Activated T-helper 1 cell treated with anti-CD3 and anti-CD28 coated beads, Interleukin-12 subunit alpha, Interleukin-12 subunit beta, Interleukin-2, Interleukin-4 antibody, amounts not matched to agents 30 ng/mL and 10 ng/mL and 1 ng/mL, durations not matched to agents 14 hours and 24 hours and 36 hours (primary cell): ENCODE measurements at places on chromosomes 3 and 15. TPM values are rescaled to one million over a fixed set of nuclear protein-coding genes. Genes with fewer than 3 reads are reported as not detected.
A peak's percentile ranks its signal among the peaks of the same experiment; 100 is the strongest.

GRCh38 chr3:179732661-179733348 lies 80.0 kb downstream of the USP13 start:
- no peak for DNase-seq

- peak; percentile 93 for DNase-seq
Observed at GRCh38 chr3:50365080-50365841, 5.9 kb upstream of the TMEM115 start.

- DNase-seq = no peak
Observed at GRCh38 chr3:15556512-15556911, 35.0 kb upstream of the COLQ start.

ADAMTS7 gene
- 0.39 and 0.47 TPM in 2 replicates for total RNA-seq
